ENCODE measurements at places on chromosomes 3 and 15.

DNA sequence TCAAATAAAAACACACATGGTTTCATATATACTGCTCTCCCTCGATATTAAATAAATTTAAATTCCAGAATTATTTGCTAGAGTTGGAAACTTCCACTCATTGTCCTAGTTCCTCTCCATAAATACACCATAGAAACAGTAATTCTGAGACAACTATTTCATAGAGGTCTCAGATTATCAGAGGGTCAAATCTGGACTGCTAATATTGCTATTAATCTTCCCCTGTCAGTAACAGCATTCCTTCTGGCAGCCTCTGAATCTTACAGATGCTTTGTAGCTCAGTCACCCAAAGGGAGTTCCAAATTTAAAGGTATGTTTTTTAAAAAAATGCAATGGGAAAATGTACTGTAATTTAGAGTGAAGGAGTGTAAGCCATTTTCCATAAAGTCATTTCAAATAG is 428.8 kb downstream of the PYDC2 start:
- DNase-seq = no peak

GRCh38 chr15:80660119-80660518 is 35.0 kb upstream of the ABHD17C start:
- no peak for DNase-seq

DNA sequence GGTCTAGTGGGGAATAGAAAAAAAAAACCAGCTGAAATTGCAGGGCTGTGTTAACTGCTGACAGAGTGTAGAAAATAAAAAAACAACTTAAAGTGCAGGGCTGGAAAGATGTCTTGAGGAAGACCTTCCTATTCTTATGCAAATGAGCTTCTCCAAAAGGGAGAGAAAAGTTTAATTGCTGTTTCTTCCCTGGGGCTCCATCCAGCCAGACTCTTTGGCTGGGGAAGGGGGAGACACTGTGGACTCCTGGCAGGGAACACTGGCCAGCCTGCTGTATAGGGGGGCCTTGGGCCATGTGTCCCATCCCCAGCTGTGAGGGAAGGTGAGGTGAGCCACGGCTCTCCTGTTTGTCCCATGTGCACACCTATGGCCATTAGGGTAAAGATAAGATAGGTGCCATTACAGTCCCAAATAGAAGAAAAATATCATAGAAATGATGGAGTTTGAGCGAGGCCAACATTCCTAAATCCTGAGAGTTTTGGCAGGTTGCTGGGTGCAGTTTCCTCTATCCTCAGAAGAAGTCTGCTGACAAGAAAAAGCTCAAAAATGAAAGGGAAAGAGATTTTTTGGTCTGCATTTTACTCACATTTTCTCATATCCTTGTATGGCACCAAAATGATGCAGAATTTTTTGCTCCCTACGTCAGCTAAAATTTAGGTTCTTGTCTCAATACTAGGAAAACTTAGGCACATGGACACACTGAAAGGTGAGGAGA is 901.7 kb downstream of the PLOD2 start:
- no peak for DNase-seq

GRCh38 chr3:82461049-82461889 is 699.8 kb upstream of the GBE1 start:
- DNase-seq = no peak

GRCh38 chr3:197242784-197243432 is 55.5 kb downstream of the DLG1 start:
- DNase-seq = no peak

DNA sequence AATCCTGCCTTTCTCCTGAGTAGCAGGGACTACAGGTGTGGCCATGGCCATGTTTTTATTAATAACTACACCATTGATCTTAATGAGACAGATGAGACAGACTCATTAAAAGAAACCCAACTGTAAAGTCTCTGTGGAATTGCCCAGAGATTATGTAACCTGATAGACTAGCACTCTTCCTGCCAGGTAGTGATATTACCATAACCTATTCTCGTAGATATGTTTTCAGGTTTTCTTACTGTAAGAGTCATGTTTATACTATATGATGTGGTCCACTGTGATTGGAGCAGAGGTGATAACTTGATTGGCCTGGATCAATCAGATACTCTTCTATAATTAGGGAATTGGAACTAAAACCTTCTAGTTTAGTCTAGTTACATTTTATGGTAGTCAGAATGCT is 93.7 kb downstream of the NFKBIZ start:
- no peak for DNase-seq

DNA sequence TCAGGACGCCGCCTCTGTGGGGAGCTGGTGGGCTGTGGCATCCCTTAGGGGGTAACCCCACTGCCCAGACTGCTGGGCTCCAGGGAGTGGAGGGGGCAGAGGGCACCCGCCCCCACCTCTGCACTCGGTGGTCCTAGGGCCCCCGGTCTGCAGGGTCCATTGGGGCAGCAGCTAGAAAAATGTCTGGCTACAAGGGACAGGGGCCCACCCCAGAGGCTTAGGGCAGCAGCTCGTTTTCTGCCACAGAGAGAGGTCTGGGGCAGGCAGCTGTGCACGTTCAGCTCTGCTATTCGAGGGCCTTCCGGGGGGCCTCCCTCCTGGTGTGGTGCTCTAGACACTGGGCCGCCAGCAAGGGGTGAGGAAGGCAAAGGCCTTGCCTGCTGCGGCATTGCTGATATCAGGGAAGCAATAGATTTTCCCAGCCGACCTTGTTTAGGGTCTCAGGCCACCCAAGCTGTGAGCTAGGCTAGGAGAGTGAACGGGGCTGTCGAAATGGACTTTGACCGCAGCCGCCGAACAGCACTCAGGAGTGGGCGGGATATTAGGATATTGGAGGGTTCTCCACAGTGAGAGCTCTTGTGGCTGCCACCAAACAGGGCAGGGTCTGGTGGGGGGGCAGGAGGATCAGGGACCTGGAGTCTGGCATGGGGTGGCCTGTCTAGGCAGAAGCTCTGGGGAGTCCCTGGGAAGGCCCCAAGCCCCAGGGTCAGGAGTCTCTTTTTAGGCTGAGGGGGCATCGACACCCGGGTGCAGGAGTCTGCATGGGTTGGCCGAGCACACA is 61.4 kb upstream of the KLF13 start:
- no peak for DNase-seq

- no peak for DNase-seq
Measured at GRCh38 chr15:68228143-68228970, 1.2 kb downstream of the CLN6 start.

DNA sequence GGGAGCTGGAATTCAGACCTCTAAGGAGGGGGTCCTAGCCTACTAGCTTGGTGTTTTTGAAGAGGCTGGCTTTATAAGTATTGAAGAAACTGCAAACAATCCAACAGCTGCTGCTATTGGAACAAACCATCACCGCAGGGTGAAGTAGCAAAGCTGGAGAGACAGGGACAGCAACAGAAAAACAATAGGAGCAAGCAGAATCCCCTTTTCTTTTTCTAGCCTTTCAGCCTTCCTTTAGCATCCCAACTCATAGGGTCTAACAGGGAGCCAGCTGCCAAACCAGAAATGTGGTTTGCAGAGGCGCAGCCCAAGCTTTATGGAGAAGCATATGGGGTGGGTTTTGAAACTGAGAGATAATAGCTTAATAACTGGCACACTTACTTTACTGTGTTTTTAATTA is 106.2 kb upstream of the CHMP2B start:
- peak; percentile 53 for DNase-seq

- no peak for DNase-seq
Measured at GRCh38 chr3:171458864-171459136, 1.4 kb downstream of the TNIK start.

- no peak for DNase-seq
Measured at GRCh38 chr15:85062560-85062959, 80.9 kb downstream of the PDE8A start.

GRCh38 chr15:68631601-68632051 is 52.8 kb downstream of the CORO2B start:
- no peak for DNase-seq

- DNase-seq = no peak
Measured at GRCh38 chr3:192943393-192943792, 25.7 kb upstream of the MB21D2 start.

GRCh38 chr15:91908391-91908790 is 54.9 kb downstream of the SLCO3A1 start:
- no peak for DNase-seq

Data from NCI-H510A (cell line).